Testis (tissue), 5 donors: ENCODE measurements at places on chromosomes 1 and 21.

- DNase-seq = no peak
These were observed 21.0 kb downstream of the LEPR start for GRCh38 chr1:65441464-65441863.

DNA sequence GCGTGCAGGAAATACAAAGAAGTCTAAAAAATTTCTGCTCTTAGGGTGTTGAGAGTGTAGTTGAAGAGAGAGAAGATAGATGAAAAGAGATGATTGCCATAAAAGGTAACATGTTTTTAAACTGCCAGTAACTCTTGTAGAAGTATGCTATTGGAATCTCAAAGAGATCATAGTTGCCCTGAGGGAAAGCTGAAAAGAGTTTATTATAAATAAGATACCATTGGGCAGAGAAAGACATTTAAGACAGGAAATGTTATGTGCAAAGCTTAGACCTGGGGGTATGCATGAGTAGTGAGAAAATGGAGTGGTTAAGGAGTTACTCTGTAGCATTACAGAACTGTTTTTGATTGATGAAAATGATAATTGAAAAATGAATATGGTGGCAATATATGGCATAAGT lies 17.6 kb downstream of the GABPA start:
- no peak for DNase-seq

GRCh38 chr1:181356505-181357340 lies 126.6 kb upstream of the CACNA1E start:
- peak; percentile 27 for DNase-seq

DNA sequence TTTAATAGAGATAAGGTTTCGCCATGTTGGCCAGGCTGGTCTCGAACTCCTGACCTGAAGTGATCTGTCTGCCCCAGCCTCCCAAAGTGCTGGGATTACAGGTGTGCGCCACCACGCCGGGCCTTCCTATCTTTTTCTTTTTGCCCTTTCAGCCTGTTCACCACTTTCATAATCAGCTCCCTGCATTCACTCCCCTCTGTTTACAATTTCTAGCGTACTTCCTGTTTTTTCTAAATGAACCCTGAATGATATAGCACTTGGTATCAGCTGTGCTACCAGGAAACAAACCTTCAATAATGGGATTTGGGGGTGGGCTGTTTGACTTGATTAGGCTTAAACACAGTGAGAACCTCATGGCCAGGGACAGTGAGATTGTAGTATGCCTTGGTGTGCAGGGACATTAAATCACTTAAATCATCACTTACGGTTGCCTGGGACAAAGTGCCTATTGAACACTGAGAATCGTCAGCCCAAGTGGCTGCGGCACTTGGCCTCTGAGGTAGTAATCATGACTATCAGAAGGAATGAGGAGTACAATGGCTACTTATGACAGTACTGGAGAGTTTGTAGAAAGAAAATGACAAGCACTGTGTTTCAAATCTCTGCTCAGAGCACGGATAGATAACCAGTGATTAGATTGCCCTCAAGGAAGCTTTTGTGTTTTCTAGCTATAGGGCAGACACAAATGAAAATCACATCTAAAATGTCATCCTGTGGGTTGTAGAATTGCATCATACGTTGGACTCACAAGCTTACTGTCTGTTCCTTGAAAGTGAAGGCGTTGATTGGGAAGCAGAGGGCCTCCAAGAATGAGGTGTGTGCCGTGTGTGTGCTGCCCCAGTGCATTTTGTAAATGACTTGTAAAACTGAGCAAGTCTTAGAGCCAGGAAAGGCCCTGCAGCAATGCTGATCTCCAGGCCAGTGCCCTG lies 661.8 kb downstream of the MATN1 start:
- no peak for DNase-seq

GRCh38 chr1:165354739-165355138 lies 1.8 kb downstream of the LMX1A start:
- DNase-seq = no peak

GRCh38 chr1:175124861-175125260 lies 57.2 kb downstream of the TNN start:
- DNase-seq = no peak

- DNase-seq = no peak
These were observed 71.7 kb upstream of the ANGPTL1 start for GRCh38 chr1:178942285-178943198.

DNA sequence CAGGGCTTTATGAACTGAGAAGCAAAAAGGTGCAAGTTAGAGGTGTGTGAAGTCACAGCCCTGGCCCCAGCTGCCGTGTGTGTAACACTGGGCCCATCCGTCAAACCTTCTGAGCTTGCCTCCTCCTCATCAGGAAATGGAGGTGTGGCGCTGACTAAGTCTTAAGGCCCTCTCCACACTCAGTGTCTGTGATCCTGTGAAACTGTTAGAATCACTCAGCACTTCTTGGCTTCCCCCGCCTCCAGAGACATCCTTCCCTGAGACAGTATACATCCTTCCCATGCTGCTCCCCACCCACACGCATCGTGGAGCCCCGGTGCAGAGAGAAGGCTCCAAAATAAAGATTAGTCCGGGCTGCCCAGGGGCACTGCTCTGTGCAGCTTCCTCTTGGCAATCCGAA lies 33.3 kb downstream of the LRP8 start:
- DNase-seq = no peak
